Activated B cell treated with CpG ODN at 0.5 μM for 24 hours (primary cell): ENCODE measurements at places on chromosomes 6 and 20. TPM values are rescaled to one million over a fixed set of nuclear protein-coding genes. Genes with fewer than 3 reads are reported as not detected.
A peak's percentile ranks its signal among the peaks of the same experiment; 100 is the strongest.

Gene ASXL1
- total RNA-seq: 145 and 169 TPM in 2 replicates

Gene RAET1L
- total RNA-seq: not detected in 2 replicates

Gene TP53INP2
- total RNA-seq: 4.0 and 4.2 TPM in 2 replicates

Gene TRIM40
- total RNA-seq: not detected in 2 replicates

Gene RIPK1
- total RNA-seq: 20.5 and 21.8 TPM in 2 replicates

Gene LY6G6F
- total RNA-seq: not detected in 2 replicates

Gene PPIL6
- 0.73 and 0.91 TPM in 2 replicates for total RNA-seq

Gene CPXM1
- total RNA-seq: 8.5 and 9.8 TPM in 2 replicates

Gene PTPRK
- total RNA-seq: 14.2 and 14.7 TPM in 2 replicates

DNA sequence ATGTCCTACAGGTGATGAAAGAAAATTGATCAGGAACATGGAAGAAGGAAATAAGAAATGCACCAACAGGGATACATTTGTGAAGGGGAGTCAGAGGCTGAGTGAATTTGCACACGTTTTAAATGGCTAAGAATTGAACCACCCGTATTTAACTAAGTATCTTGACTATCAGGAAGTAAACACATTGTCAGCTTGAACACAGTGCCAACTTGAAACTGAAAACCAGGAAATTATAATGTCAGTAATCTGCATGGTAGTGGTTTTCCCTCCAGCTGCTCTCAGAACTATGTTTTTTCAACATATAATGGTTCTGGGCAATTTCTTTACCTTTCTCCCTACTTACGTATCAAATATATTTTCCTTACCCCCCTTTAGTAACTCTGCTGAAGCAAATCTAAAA lies 366.5 kb upstream of the POU3F2 start:
- no peak for DNase-seq

DNA sequence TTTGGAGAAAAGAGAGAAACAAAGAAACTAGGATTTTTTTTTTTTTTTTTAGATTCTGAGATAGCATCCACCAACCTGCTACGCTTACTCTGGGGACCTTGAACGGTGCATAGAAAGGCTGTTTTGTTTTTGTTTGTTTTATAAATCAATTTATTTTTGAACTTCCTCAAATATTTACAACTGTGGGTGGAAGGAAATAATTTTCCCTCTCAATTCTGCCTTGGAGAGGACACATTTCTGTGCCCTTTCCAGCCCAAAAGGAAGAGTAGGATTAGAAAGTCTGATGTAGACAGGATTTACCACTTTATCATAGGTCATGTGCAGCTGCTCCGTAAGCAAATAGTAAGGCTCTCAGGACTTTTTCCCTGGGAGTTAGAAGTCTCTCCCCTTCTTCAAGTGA lies 190.5 kb downstream of the NKAIN2 start:
- no peak for DNase-seq

DNA sequence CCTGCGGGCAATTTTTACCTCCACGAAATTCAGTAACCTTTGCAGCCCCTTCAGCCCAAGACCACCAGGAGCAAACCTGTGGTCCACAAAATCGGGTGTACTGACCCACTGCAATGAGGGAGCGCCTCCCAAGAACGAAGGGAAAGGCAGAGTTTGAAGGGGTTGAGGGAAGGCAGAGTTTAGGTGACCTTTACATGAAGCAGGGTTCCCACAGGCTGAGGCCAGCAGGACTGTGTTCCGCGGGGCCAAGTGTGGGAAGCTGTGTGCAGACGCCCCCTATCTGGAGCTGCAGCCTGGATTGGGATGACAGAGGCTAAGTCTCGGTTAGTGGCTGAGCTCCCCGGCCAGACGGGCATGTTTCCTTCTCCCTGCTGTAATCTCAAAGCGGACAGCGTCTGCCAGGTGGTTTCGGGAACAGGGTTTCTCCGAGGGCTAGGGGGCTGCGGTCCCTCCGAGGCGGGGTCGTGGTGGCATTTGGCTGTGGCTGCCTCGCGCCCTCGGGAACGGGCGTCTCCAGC lies 826 bp upstream of the PYGB start:
- DNase-seq: no peak

DNA sequence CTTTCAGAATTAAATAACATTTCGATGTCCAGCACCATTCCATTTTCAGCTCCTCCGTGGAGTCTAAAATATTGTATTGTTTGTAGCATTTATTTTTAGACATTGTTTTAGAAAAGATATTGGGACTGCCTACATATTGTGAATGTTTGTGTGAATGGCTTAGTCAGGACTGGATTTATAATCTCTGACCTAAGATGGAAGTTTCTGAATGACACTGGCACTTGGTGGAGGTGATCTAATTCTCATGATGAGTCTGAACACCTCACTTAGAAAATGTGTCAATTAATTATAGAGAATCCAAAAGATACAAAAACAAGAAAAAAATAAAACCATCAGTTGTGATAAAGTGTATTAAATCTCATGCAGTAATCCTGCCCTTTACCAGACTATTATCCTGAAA lies 60.8 kb upstream of the HBS1L start:
- DNase-seq: no peak

DNA sequence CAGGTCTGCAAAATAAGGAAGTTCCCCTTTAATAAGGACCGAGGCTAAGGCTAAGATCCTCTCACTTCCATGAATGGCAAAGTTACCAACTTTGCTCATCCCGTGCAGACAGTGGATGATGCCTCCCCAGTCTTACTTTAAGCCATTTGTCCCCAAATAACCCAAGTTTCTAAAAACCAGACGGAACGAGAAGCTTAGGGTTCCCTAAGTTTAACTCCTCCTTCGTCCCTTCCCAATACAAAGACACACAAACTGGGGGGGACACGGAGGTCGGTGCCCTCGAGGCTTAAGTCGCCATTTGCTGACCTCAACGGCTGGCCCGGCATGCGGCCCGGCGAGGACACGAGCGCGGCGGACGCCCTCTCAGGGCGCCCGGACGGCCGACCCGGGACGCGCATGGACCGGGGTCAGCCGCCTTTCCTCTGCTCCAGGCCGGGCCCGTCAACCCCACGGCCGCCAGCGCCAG lies 527 bp downstream of the FBXO30 start:
- no peak for DNase-seq

GRCh38 chr6:93416571-93417420 lies 2.6 kb downstream of the EPHA7 start:
- no peak for DNase-seq

DNA sequence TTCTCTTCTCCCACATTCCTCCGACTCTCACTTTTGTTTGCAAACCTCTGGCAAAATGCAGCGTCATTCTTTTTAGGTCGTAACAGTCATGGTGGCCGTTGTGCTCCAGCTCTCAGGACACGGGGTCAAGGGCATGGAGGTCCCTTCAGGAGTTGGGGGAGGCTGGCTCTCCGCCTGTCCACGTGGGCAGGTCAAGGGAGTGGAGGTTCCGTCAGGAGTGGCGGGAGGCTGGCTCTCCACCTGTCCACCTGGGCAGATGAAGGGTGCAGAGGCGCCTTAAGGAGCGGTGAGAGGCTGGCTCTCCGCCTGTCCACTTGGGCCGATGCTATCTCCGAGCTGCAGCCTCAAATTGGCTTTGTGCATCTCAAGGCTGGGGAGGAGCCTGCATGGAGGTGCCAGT lies 98.0 kb downstream of the ERMARD start:
- DNase-seq: peak; percentile 4

DNA sequence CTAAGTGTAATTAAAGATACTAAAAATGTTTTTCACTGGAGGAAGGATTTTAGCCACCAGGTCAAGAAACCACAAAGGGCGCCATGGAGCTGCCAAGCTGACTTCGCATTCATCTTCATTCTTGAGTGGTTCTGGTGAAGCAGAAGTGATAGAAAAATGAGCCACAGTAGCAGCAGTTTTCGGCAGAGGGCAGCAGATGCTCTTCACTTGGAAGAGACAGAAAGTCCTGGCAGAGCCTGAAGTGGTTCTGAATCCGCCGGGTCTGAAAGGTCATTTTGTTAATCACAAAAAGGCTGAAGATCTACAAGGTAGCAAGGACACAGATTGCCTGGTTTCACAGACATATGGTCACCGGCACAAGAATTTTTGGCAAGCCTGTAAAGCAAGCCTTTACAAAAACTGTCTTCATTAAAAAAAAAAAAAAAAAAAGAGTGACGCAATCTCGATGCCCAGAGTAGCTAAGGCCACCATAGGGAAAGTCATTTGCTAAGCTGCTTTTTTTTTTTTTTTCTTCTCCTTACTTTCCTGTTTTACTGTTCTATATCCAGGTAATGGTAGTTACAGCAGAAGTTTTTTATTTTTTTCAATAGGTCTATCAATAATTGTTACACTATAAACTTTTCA lies 345.1 kb upstream of the AGPAT4 start:
- DNase-seq: no peak

DNA sequence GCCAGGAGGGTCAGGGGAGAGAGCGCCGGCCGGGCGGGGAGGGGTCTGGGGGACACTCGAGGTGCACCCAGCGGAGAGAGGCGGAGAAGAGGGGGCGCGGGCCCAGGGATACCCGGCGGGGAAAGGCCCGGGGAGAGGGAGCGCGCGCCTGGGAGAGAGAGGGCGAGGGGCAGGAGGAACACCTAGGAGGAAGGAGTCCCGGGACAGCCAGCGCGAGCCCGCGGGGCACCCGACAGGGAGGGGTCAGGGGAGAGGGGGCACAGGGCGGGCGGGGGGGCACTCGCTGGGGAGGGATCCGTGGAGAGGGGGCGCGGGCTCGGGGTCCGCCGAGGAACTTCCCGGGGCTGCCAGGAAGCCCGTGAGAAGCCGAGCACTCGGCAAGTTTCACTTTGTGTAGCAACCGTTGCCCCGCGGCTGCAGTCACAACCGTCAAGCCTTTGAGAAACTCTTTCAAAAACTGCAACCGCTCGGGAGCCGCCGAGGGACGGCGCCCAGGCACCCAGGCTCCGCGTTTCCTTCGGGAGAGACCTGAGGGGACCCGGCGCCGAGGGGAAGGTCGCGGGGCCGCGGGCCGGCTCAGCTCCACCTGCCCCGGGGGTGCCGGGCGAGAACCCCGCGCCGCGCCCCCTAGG lies 471 bp downstream of the EZR start:
- peak; percentile 72 for DNase-seq

DNA sequence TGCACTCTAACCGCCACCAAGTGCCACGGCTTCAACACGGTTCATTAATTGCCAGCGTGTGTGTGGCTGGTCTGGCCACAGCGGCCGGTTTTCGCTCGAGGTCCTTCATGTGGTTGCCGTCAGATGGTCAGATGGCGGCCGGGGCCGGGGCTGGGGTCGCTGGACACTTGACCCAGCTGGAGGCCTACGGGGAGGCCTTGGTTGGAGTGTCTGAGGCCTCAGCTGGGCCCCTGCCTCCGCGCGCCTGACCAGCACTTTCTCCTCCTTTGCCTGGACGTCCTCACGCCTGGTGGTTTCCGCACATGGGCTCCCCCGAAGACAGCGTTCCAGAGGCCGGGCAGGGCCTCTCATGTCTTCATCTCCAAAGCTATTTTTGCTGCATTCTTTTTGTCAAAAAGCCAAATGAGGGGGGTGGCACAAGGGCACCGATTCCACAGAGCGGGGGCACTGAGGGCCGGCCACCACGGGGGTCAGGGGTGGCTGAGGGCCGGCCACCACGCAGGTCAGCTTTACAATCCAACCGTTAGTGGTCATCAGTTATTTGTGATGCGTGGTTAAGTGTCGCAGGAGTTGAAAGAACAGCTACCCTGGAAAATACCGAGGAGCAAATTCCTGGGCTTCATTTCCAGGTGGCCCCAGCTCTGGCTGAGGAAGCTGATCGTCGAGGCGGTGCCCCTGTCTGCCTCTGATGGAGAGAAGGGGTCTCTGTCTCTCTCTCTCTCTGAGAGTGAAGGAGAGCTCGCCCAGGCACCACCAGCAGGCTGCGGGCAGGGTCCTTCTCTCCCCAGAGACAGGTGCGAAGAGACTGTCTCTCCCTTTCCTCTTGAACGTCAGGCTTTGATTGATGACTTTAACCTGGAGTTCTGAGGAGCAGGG lies 50.5 kb upstream of the FRMD1 start:
- no peak for DNase-seq

- no peak for DNase-seq
These were observed 35.3 kb downstream of the PHIP start for GRCh38 chr6:79042799-79043126.

DNA sequence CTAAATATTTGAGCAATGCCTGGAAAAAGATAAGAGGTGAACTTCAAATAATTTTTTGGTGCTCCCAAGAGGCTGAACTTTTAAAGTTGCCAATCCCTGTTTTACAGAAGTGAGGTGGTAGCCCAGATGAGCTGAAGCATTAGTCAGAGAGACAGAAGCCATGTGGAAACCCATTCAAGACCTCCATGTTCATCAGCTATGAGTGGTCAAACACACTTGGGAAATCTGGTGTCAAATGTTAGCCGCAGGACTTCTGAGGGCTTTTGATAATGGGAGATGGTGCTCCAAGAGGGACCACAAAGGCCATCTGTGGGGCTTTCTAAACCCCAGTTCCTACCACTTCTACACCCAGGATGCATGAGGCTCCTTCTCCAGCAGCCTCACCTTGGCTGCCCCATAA lies 77.5 kb upstream of the MRPS10 start:
- DNase-seq: no peak

DNA sequence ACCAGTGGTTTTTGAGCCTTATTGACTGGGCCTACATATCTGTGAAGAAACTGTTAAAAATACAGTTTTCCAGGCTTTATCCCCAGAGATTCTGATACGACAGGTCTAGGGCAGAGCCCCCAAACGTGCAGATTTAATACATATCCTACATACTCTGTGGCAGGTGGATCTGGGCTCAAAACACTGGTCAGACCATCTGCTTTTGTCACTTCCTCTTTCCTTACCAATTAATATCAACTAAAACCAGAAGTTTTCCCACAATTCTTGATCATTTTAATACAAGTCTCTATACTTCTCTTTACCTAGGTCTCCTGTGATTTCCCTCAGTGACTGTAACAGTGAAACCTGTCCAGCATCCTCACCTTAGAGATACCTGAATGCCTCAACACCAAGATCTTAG lies 108.8 kb downstream of the PREP start:
- DNase-seq: no peak

DNA sequence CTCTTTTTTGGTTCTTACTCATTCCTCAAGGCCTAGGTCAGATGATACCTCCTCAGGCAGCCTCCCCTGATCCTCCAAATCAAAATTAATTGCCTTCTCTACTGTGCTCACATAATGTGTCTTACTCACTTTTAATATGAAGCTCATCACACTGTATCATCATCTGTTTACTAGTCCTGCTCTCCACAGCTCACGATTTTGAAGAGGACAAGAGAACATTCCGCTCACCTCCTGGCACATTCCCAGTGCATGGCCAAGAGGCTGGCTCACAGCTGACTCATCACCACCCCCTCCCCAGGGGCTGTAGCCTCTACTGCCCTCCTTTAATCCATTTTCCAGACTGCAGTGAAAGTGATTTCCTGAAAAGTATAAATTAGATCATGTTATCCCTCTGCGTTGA lies 133.1 kb downstream of the ALDH8A1 start:
- no peak for DNase-seq

GRCh38 chr6:12714022-12714421 lies 2.5 kb upstream of the PHACTR1 start:
- no peak for DNase-seq

- no peak for DNase-seq
These were observed 85.3 kb downstream of the ZDHHC14 start for GRCh38 chr6:157466342-157466648.

DNA sequence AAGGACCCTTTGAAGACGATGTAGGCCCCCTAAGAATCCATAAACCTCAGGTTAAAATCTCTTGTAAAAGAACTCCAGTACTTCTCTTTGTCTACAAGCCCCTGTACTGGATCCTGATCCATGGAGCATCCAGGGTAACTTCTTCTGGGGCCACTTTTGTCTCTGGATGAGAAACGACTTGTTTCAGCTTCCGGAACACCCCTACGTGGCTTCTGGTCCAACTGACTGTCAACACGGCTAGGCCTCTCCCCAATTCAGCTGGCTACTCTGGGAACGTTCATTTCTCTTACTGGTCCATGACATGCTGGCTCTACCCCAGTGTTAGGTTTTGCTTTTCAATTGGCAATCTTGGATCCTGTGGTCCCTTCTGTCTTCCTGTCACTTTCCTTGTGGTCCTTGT lies 198.0 kb downstream of the BACH2 start:
- no peak for DNase-seq
